ENCODE measurements at places on chromosomes 11 and 22. TPM values are rescaled to one million over a fixed set of nuclear protein-coding genes. Genes with fewer than 3 reads are reported as not detected.

DNA sequence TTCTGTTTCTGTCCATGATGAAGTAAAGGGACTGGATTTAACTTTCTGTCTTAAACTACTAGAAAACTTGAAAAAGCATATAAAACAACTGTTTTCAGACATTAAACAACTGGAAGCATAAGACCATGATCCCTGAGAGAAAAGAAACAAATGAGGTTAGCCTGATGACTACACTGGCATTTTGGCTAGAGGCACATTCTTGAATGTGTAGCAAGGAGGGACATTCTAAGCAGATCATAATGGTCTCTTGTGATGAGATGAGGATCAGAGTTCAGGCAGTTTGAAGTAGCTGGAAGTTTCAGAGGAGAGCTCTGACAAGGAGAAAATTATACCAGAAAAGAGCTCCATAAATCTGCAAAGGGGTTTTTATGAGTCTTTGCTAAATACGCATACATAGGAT lies 75.4 kb downstream of the AASDHPPT start:
- H3K4me1 ChIP-seq = no peaks in the 10 kb centered on the region
- no peak overlapping the region for H3K27ac ChIP-seq
- H3K27me3 ChIP-seq = peaks cover 2% of the 10 kb centered on the region
- DNase-seq = no peak

DNA sequence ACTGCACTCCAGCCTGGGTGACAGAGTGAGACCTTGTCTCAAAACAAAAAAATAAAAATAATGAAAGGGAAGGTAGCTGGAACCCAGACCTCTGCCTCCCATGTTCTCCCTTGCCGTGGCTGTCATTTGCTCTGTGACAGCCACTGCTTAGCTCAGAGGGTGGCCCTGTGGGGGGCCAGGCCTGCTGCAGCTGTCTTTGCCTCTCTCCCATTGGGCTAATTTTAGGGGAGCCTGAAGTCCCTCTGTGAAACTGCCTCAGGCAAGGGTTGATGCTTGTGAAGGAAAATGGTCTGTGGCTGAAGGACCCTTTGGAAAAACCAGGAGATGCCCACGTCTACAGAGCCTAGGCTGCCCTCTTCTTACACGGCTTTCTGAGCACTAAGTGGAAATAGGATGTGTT lies 42.9 kb downstream of the C11orf91 start:
- H3K4me3 ChIP-seq = no peak overlapping the region
- no peak for DNase-seq
- peaks cover 1% of the 10 kb centered on the region for H3K27me3 ChIP-seq
- no peaks in the 10 kb centered on the region for H3K36me3 ChIP-seq

- H3K4me3 ChIP-seq = no peak overlapping the region
- no peak for DNase-seq
- H3K27ac ChIP-seq = no peak overlapping the region
- H3K4me1 ChIP-seq = peaks cover 9% of the 10 kb centered on the region
Observed at GRCh38 chr11:33388793-33389525, 131.8 kb downstream of the HIPK3 start.

Gene FGF19
- total RNA-seq = not detected

GRCh38 chr11:3123761-3124733 lies 41.1 kb downstream of the OSBPL5 start:
- H3K4me3 ChIP-seq = no peak overlapping the region
- peaks cover 9% of the 10 kb centered on the region for H3K27me3 ChIP-seq
- H3K36me3 ChIP-seq = peaks cover 17% of the 10 kb centered on the region
- H3K4me1 ChIP-seq = peaks cover 3% of the 10 kb centered on the region

DNA sequence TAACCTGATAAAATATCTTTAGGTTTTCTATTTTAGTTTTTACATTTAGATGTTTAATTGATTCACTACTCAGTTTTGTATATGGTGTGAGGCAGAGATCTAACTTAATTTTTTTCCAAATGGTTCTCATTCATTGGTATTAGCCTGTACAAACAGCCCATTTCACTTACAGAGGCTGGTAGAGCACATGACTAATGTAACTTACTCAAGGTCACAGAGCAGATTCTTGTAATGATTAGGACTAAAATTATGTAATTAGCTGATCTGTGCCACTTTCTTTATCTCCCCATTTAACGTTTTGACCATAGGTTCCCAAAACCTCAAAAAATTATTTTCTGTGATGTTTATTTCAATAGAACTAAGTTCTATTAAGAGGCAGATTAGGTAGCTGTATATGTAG lies 16.5 kb upstream of the TNRC6B start:
- no peaks in the 10 kb centered on the region for H3K36me3 ChIP-seq
- H3K4me3 ChIP-seq = no peak overlapping the region

Gene KRTAP5-9
- 0.80 TPM for total RNA-seq

GRCh38 chr11:95888439-95888838 lies 35.5 kb downstream of the MTMR2 start:
- no peak overlapping the region for H3K27ac ChIP-seq
- no peaks in the 10 kb centered on the region for H3K27me3 ChIP-seq
- DNase-seq = no peak

DNA sequence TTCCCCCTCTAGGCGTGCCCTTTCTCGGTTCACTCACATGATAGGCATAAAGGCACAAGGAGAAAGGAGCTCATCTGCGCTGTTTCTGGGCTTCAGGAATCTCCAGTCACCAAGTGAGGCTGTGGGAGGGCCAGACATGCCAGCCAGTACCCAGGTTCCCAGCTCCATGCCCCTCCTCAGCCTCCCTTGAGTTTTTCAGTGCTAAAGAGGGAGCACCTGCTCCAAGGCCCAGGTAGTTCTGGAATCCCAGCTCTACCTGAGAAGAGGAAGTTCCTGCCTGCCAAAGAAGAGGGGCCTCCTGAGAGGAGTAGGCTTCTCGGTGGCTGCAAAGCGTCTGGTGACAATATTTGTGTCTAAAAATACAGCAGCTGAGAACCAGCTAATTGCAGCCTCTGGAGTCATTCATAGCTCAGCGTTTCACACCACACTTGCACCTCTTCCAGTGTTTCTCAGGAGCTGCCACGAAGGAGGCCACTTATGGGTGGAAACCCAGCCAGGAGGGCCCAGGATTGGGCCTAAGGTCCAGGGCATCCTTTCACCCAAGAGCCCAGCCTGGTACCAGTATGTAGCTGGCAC lies 197.4 kb downstream of the TRIM29 start:
- no peaks in the 10 kb centered on the region for H3K36me3 ChIP-seq
- H3K27ac ChIP-seq = no peak overlapping the region
- H3K27me3 ChIP-seq = peaks cover 3% of the 10 kb centered on the region
- no peak for DNase-seq
- no peak overlapping the region for H3K4me3 ChIP-seq

DNA sequence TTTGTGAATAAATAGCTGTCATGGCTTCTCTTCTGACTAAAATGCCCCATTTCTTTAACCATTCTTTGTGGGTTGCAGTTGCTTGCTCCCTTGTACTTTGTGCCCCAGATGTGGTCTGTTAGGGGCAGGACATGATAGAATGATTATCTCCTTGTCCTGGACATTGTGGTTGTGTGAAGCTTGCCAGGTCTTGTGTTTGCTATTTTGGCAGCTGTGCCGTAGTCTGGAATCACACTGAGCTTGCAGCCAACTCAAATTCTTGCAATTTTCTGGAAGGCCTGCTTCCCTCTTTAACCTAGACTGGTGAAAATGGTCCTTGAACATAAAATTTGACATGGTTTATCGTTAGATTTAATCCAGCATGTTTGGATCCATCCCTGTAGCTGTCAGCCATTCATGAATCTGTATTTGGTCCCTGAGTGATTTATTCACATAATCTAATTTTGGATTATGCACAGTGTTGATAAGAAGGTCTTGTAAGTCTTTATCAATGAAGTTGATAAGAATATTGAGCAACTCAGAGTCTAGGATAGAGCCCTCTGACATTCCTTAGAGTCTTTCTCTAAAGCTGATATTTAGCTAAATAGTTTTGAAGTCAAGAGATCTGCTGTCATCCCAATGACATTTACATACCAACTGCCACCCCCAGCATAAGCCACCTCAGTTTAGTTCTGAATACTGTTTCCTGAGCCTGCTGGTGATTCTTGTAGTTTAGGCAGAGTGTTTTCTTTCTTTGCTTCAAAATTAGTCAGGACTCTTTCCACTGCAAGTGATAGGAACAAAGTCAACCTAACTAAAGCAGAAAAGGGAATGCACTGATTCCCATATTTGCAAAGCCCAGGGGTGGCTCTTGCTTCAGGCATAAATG lies 9.8 kb downstream of the SPON1 start:
- DNase-seq = no peak
- no peak overlapping the region for H3K27ac ChIP-seq
- peaks cover 18% of the 10 kb centered on the region for H3K4me1 ChIP-seq
- no peaks in the 10 kb centered on the region for H3K36me3 ChIP-seq

GRCh38 chr11:73454987-73455386 lies 78.8 kb downstream of the RELT start:
- no peak overlapping the region for H3K4me3 ChIP-seq
- no peak overlapping the region for H3K27ac ChIP-seq
- H3K36me3 ChIP-seq = no peaks in the 10 kb centered on the region
- no peak for DNase-seq

- H3K36me3 ChIP-seq = no peaks in the 10 kb centered on the region
- peaks cover 7% of the 10 kb centered on the region for H3K27me3 ChIP-seq
- no peak for DNase-seq
- H3K4me1 ChIP-seq = peaks cover 13% of the 10 kb centered on the region
- H3K27ac ChIP-seq = no peak overlapping the region
Observed at GRCh38 chr11:27696115-27696514, 4.1 kb downstream of the BDNF start.

Gene IL10RA
- 0.82 TPM for total RNA-seq

Gene OR5P2
- total RNA-seq = 0.26 TPM

Gene SCGB2A2
- total RNA-seq = not detected

- no peak overlapping the region for H3K27ac ChIP-seq
- H3K4me3 ChIP-seq = no peak overlapping the region
- H3K27me3 ChIP-seq = peaks cover 8% of the 10 kb centered on the region
- peaks cover 10% of the 10 kb centered on the region for H3K4me1 ChIP-seq
- H3K36me3 ChIP-seq = no peaks in the 10 kb centered on the region
- DNase-seq = no peak
Observed at GRCh38 chr11:1668911-1669473, 28.0 kb upstream of the KRTAP5-6 start.

Gene MMP12
- total RNA-seq = not detected

GRCh38 chr22:36212901-36213300 lies 11.3 kb upstream of the APOL4 start:
- no peak overlapping the region for H3K4me3 ChIP-seq
- H3K27ac ChIP-seq = no peak overlapping the region
- peaks cover 7% of the 10 kb centered on the region for H3K36me3 ChIP-seq
- peaks cover 14% of the 10 kb centered on the region for H3K4me1 ChIP-seq
- peaks cover 5% of the 10 kb centered on the region for H3K27me3 ChIP-seq

- H3K27me3 ChIP-seq = peaks cover 22% of the 10 kb centered on the region
- no peaks in the 10 kb centered on the region for H3K4me1 ChIP-seq
- no peaks in the 10 kb centered on the region for H3K36me3 ChIP-seq
- no peak for DNase-seq
Observed at GRCh38 chr22:37069319-37069718, 17.8 kb downstream of the KCTD17 start.

Gene GSTT2B
- 6.0 TPM for total RNA-seq

Gene PNPLA3
- total RNA-seq = 18.3 TPM

Gene ANGPTL5
- total RNA-seq = not detected

Gene TBC1D10A
- 7.9 TPM for total RNA-seq

DNA sequence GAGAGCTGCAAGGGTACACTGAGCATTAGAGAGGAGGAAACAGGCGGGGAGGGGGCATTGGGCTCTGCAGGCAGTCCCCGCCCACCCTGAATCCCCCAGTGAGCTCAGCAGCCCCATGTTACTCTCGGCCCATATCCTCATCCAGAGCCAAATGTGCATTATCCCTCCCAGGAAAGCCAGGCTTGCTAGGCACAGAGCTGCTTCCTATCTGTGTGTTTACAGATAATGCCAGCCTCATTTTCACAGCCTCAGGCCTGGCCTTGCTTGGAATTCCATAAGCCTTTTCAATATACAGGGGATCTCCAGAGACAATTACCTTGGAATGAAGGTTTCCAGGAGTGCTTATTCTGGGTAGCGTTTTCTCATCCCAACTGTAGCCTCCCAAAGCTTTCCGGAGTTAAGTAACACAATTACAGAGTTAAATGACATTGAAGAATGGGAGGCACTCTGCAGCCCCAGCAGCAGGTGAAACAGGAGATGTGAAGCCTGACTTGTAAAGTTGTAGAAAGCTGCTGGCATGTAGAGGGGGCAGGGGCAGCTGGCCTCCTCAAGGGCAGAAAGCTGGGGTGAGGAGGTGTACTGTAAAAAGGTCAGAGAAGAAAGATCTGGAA lies 91.5 kb upstream of the TBCEL start:
- peaks cover 5% of the 10 kb centered on the region for H3K4me1 ChIP-seq
- DNase-seq = no peak
- no peak overlapping the region for H3K4me3 ChIP-seq
- H3K27me3 ChIP-seq = peaks cover 2% of the 10 kb centered on the region
- H3K27ac ChIP-seq = no peak overlapping the region
- H3K36me3 ChIP-seq = no peaks in the 10 kb centered on the region

Measured in endothelial cell (in vitro differentiated cells).